ENCODE measurements at places on chromosomes 2 and 18.

- peak; percentile 27 for DNase-seq
Measured at GRCh38 chr2:12043131-12043530, 296.7 kb downstream of the LPIN1 start.

DNA sequence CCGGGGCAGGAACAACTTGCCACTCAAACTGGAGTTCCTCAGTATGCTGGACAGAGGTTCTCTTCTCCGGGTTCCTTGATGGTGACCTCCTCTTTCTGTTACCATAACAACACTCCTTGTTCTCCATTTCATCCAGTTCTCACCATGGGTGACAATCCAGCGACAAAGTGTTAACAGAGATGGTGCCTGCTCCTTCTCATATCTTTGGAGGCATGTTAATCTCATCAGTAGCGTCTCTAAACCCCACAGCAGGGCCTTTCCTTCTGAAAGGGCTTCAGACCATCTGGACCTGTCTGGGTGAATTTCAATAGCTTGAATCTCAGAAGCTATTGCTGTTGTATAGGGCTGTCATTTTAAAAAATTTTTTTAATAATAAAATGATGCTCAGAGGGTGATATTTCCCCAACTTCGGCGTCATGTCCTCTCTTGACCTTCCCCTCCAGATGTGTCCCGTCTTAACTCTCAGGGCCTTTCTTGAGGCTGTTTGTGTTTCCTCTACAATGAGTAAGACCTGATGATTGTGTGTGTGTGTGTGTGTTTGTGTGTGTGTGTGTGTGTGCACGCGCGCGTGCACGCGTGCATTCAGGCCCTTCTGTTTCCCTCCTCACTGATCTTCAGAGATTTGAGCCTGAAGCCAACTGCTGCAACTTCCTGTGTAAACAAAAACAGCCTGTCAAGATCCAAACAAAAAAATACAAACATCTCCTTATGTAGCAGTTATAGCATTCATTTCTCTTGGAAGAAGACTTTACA lies 24.3 kb upstream of the CETN1 start:
- peak; percentile 17 for DNase-seq

- DNase-seq, result no peak
Measured at GRCh38 chr2:133570542-133570941, 2.3 kb upstream of the NCKAP5 start.

DNA sequence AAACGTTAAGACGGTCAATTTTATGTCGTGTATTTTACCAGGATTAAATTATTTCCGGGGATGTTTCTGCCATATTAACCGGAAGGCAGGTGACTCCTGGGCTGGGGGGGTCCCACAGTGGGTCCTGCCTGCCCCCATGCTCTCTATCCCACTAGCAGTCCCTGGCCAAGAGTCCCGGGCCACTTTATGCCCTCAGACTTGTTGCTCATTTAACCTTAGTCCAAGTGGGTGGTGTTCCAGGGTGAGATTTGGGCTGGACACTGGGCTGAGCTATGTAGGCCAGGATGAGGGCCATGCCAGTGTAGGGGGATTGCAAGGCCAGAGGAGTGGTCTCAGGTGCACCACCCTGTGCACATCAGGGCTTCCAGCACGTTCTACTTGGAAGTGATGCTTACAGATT lies 24.1 kb downstream of the TWIST2 start:
- DNase-seq, result no peak

DNA sequence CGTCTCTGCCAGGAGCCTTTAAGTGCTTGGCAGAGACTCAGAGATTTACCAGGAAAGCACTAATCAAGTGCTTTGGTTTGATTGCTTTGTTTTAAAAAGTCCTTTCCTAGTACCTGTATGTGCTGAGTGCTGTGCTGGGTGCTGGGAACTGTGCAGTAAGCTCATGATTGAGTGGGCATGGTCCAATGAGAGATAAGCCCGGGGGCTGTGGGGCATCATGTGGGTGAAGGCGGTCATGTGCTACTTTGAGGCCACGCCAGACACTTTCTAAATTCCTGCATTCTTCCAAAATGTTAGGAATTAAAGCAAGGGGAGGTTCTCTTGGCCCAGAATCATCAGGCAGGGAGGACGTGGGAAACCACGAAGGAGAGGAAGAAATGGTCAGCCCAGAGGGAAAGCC lies 109.0 kb downstream of the ACAA2 start:
- peak; percentile 11 for DNase-seq

DNA sequence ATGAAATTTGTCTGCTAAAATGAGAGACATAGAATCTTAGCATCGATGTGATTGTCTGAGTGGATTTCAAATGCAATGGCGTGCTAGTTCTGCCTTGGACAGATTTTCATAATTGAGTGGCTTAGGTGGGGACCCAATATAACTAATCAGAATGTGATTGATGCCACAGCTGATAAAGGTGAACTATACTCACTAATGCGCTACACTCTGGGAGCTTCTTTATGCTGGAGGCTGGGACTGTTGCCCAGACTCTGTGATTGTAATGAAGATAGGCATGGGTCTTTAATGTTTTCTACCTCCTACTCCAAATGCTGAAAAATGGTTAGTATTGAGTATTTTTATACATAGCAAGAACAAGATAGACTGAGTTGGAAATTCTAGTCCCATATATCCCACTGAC lies 339.5 kb upstream of the SLC39A10 start:
- no peak for DNase-seq

DNA sequence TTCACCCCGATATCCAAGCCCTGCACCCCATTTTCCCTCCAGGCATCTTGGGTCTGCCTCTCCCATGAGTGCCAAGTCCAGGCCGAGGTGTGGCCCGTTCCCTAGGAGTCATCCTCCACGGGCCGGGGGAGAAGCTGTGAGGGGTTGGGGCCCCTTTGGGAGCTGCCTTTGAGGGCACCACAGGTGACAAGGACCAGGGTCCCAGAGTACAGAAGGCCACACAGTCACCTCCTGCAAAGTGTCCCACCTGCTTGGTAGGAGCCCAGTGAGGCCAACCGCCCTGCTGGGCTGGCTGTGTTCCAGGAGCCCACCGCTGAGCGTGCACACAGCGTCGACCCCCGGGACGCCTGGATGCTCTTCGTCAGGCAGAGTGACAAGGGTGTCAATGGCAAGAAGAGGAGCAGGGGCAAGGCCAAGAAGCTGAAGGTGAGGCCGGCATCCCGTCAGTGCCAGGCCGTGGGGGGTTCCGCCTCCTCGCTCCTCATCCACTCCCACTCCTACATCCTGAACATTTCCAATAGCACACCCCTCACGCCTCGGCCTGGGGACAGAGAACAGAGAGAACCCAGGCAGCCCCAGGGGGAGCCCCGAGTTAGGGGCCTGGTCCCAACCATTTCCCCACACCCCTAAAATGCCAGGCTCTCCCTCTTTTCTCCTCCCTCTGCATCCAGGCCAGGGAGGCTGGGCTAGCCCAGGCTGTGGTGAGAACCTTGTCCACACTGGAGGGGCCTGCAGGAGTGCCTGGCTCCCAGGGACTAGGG lies 2.7 kb downstream of the ERFE start:
- DNase-seq, result no peak

- DNase-seq, result peak; percentile 59
Measured at GRCh38 chr2:29114946-29115609, at the start of gene CLIP4. TSS of gene CLIP4 (plus strand) at chr2:29115415. CDS start at chr2:29121389, 5,974 bp downstream.

DNA sequence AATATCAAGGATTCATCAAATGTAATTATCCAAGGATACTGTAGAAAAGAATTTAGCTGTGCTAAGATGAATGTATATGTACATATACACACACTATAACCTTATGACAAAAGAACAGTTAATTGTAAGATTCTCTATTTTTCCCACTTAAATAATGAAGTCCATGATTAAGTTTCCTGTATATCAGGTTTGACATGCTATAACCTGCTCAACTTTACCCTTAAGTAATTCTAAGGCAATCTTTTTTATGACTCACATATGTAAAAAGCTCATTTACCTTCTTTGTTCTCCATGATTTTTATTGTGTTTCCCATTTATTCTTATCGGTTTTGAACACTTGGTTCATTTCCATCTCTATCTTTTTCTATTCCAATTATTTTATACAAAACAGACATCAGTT lies 1213.1 kb upstream of the SLC39A10 start:
- DNase-seq, result no peak

DNA sequence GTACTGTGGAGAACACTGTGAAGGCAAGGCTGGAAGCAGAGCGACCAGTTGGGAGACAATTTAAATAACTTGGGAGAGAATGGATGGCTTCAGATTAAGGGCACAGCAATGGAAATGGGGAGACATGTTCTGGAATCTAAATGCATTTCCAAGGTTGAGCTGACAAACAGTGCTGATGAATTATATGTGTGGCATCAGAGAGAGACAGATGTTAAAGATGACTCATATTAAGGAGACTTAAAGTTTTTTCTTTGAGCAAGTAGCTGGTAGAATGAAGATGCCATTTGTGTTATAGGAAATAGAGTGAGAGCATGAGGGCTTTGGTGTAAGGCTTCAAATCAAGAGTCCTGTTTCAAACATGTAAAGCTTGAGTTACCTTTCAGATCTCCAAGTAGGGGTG lies 441.8 kb downstream of the SETBP1 start:
- peak; percentile 36 for DNase-seq

- no peak for DNase-seq
Measured at GRCh38 chr2:191411472-191411871, 166.3 kb downstream of the MYO1B start.

- no peak for DNase-seq
Measured at GRCh38 chr2:7819316-7819715, 862.5 kb upstream of the ID2 start.

DNA sequence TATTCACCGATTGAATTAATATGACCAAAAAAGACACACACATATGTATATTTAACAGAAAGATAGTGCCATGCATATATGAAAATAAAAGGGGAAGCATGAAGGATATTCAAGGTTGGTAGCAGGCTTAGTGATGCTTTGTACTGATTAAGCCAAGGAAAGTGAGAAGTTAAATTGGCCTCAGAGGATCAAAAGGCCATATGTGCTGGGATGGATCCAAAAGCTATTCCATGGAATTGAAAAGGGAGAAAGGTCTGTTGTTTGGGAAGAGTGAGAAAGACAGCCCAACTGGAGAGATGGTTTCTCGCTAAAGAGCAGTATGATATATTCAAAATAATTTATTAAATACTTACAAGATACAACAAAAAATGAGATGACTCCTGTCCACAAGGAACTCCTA lies 65.9 kb downstream of the INSIG2 start:
- no peak for DNase-seq

DNA sequence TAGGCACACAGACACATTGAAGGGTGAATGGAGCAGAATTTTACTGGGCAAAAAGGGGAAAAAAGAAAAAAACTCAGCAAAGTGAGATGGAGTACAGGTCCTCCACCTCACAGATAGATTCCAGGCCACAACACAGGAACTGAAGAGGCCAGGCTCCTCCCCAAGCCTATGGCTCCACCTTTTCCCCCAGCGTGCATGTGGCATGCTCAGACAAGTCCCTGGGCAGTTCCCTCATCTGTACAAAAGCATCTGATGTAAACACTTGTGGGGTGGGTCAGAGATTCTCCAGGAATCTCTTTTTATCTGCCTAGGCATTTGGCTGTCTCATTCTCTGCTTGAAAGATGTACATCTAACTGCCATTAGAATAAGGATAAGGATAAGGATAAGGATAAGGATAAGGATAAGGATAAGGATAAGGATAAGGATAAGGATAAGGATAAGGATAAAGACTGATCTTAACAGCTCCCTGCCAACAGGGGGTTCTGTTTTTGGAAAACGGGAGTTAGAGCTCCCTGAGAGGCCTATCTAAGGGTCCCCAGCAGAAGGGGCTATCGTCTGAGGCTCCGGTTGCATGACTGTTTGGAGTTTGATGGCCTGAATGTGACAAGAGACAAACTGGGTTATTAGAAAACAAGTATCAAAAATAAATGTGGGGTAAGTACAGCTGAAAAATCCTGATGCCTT lies 17.2 kb upstream of the ASXL3 start:
- DNase-seq, result peak; percentile 34

- DNase-seq, result no peak
Measured at GRCh38 chr18:35430721-35431373, 53.7 kb upstream of the ZNF396 start.

DNA sequence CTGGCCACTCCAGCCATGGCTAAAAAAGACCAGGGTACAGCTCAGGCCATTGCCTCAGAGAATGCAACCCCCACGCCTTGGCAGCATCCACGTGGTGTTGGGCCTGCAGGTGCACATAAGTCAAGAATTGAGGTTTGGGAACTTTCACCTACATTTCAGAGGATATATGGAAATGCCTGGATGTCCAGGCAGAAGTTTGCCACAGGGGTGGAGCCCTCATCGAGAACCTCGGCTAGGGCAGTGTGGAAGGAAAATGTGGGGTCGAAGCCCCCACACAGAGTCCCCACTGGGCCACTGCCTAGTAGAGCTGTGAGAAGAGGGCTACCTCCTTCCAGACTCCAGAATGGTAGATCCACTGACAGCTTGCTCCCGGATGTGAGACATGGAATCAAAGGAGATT lies 477.3 kb downstream of the LPIN1 start:
- no peak for DNase-seq

- DNase-seq, result no peak
Measured at GRCh38 chr2:161998857-161999256, 75.2 kb downstream of the DPP4 start.

- DNase-seq, result no peak
Measured at GRCh38 chr2:119496682-119497081, 27.6 kb downstream of the SCTR start.

- DNase-seq, result no peak
Measured at GRCh38 chr2:96895032-96895745, 25.3 kb upstream of the SEMA4C start.

DNA sequence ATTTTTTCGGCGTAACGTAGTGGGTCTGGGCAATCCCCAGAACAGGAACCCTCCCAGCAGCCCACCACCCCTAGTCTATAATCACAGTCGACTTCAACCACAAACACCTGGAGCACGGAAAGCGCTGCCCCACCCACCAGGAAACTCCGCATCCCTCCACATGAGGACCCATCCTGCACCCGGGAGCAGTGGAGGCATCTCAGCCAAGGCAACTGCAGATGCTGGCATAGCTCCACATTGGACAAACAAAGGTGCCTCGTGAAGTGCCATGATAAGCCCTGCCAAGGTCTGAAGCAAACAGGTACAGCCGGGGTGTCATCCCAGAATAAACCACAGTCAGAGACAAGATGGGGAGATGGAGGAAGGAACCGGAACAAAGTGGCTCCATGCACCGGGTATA lies 24.3 kb upstream of the COPS8 start:
- no peak for DNase-seq

GRCh38 chr2:14752295-14752694 lies 119.8 kb downstream of the LRATD1 start:
- DNase-seq, result no peak
